Amniotic epithelial cell (primary cell): ENCODE measurements at places on chromosomes 12 and 14.

GRCh38 chr14:88195676-88196075 is 127.4 kb downstream of the KCNK10 start:
- DNase-seq, result no peak

DNA sequence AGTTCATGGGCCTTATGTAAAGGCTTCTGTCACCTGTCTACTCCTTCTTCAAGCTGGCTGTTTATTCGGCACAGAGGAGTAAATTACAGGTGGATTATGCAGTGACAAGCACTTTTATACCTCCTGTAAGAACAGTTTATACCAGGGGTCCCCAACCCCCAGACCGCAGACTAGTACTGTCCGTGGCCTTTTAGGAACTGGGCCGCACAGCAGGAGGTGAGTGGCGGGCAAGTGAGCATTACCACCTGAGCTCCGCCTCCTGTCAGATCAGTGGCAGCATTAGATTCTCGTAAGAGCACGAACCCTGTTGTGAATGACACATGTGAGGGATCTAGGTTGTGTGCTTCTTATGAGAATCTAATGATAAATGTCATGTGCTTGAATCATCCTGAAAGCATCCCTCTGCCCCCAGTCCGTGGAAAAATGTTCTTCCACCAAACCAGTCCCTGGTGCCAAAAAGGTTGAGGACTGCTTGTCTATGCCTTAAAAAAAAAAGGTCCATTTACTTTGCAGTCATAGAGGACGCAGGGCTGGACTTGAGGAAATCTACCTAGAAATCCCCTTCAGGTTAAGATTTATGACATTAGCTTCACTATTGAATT is 78.8 kb downstream of the ETV6 start:
- no peak for DNase-seq

- no peak for DNase-seq
Observed at GRCh38 chr12:110282300-110282860, 1.3 kb downstream of the ATP2A2 start.

- DNase-seq, result peak; percentile 80
Observed at GRCh38 chr12:46983959-46984841, 95.2 kb upstream of the PCED1B start.

DNA sequence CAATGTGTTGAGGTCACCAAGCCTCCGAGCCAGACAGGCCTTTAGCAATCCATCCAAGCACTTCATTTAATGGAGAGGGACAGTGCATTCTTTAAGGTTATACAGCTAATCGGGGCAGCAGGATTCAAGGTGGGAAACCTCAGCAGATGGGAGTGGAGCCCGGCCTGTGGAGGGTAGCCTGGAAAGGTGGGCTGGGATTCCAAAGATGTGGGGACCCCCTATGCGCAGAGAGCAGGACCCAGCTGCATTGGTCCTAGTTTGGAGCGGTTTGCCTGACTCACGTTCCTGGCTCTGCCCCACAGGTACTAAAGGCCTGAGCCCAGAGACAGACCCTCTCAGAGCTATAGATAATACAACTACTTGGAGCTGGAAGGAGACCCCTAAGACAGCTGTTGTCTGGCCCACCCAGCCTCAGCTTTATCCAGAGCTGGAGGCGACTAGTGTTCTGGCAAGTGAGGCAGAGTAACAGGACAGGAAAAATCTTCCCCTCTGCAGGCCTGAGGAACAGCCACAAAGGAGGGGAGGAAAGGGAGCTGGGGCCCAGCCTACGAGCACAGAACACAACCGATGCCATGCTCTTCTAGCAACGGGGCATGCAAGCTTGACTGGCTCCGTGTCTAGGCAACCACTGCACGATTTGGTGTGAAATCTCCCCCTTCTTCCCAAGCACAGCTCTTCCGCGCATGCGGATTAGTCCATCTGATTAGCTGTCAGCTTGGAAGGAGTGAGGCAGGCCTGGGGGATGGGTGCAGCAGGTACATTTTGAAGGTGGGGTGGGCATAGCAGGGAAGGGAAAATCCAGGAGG is 1.1 kb upstream of the MYH7 start:
- peak; percentile 3 for DNase-seq

- DNase-seq, result no peak
Observed at GRCh38 chr12:78550831-78551230, 313.7 kb upstream of the SYT1 start.

DNA sequence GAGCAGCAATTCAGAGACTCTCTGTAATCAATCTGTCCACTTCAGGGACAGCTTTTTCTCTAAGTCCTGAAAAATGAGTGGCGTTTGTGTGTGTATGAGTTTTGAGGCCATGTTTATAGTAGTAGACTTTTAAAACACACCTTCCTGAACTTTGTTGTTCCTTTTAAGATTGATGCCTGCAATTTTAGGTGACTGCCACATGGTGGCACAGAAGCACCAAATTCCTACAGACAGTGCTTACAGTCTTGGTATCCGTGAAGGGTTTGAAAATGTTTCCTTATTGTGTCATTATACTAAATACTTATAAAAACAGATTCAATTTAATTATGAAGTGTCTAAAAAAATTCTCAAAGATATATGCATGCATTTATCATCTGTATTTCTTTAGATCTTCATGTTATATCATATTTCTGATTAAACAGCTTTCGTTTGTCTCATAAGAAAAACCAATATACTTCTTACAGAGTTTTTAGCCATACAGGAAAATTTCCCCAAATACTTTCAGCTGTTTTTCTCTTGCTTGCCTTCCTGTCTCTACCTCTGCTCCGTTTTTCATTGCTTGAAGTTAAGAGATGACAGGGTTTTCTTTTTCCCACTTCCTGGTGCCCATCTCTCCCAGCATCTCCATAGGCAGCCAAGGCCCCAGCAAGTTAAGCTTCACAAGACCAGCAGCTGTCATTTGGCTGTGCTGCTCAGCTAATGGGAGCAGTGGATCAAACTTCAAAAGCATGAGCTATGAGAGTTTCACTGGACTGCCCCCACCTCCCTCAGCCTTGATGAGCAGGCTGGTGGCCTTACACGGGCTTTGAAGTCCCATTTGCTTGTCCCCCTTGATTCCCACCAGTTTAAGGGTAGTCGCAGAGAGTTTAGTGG is 259.6 kb downstream of the AKAP6 start:
- DNase-seq, result peak; percentile 57

GRCh38 chr12:122840580-122841513 is 5.6 kb downstream of the HIP1R start:
- DNase-seq, result no peak

- DNase-seq, result no peak
Observed at GRCh38 chr14:100587763-100588411, 670 bp upstream of the BEGAIN start.

GRCh38 chr12:6347367-6348338 is 5.8 kb upstream of the TNFRSF1A start:
- peak; percentile 81 for DNase-seq

- DNase-seq, result no peak
Observed at GRCh38 chr14:96920023-96920422, 122.8 kb downstream of the VRK1 start.

- DNase-seq, result peak; percentile 69
Observed at GRCh38 chr14:50860478-50861086, 11.3 kb upstream of the ABHD12B start.

DNA sequence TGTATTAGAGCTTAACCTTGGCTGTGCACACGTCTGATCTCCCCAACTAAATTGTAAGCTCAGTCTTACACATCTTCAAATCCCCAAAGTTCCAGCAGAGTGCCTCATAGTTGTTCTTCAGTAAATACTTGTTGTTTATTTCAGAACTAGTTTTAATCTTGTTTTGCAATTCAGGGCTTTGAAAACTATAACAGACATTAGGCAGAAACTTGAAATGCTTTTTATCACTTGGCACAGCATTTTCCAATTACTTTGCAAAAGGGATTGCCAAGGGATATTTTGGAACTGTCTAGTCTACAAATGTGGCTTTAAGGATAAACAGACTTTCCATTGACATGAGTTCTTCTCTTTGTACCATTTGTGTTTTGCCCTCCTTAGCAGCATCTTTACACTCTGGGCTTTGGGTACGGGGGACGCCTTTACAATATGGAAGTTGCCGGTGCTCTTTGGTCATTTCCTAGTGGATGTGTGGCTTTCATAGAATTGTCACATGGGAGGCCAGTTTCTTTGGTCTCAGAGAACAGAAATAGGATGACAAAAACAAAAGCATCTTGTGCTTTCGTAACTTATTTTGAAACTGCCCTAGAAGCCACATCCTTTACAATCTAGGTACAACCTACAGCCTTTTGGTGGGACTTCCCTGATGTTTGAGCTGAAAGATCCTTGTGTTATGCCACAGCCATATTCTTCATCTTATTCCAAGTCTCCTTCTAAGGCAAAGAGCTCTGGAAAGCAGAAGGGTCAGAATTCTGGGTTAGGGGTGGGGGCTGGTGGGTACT is 96.9 kb downstream of the NPAS3 start:
- DNase-seq, result no peak

GRCh38 chr14:68757618-68758081 is 35.2 kb downstream of the ZFP36L1 start:
- DNase-seq, result no peak

DNA sequence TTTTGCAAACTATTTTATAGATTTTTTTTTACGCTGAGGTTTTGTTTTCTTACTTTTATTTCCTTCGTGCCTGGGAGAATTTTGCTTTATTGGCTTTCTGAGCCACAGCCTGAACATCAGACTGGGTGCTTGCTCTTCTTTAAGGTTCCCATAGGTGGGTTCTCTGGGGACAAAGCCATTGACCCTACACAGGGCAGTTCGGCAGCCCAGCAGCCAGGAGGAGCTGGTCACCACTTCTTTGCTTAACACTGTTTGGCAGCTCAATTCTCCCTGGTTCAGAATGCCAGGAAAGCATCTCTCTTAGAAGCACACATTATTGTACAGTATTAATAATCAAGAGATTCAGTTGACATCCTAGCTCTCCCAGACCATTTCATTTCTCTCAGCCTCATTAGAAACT is 140.8 kb upstream of the NEDD1 start:
- no peak for DNase-seq

DNA sequence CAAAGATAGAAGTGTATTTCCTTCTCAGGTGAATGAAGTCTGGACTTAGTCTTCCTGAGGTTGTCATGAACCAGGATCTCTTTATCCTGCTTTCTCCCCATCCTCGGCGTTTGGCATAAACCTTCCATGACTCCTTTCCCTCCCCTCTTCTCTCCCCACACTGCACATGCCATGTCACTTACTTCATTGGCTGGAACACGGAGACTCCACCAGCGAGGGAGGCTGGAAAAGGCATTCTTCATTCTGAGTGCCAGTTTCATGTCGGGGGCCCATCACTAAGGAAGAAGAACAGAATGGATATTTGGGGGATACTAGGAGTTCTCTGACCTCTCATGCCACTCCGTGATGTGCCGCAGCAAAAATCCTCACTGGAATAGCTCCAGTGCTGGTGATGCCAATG is 105.6 kb downstream of the VCPKMT start:
- no peak for DNase-seq

DNA sequence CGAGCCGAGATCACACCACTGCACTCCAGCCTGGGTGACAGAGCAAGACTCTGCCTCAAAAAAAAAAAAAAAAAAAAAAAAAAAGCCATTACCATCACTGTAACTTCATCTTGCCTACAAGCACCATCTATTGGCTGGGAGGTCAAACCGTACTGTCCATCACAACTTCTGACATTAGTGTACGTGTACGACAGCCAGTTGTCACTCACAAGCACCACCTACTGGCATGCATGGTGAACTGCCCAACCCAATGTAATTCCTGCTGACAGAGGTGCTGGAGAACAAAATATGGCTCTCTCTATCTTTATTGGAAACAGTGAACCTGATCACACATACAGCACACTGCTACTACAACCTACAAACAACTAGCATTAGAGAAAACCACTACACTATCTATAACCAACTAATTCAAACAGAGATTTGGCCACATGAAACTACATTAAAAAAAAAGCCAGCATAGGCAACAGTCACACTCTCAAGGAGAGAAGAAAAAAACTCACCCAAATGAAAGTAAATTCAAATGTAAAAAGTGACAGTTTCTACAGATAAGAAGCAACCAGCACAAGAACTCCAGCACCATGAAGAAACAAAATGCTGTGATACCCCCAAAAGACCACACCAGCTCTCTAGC is 82.3 kb downstream of the PUS7L start:
- DNase-seq, result peak; percentile 33

- DNase-seq, result no peak
Observed at GRCh38 chr14:53946404-53947093, 10.1 kb downstream of the BMP4 start.

GRCh38 chr14:80310938-80311750 is 99.8 kb upstream of the DIO2 start:
- DNase-seq, result no peak

- DNase-seq, result peak; percentile 29
Observed at GRCh38 chr14:49934646-49935045, 41.8 kb downstream of the ARF6 start.

GRCh38 chr14:74954232-74954946 is 1.0 kb downstream of the PGF start:
- no peak for DNase-seq

- no peak for DNase-seq
Observed at GRCh38 chr14:92847749-92848148, 53.6 kb downstream of the GOLGA5 start.
